Activated CD8-positive, alpha-beta T cell treated with anti-CD3 and anti-CD28 coated beads, Interleukin-2, amount 10 ng/mL, durations not matched to agents 7 days and 5 days (primary cell): ENCODE measurements at places on chromosomes 6 and 20.

DNA sequence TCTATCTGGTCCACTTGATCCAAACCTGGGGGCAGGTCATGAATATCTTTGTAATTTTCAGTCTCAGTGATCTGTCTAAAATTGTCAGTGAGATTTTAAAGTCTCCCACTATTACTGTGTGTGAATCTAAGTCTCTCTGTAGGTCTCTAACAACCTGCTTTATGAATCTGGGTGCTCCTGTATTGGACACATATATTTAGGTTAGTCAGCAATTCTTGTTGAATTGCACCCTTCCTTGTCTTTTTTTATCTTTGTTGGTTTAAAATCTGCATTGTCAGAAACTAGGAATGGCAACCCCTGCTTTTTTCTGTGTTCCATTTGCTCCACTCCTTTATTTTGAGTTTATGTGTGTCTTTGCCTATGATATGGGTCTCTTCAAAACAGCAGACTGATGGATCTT lies 140.7 kb downstream of the ASCC3 start:
- no peak for DNase-seq

DNA sequence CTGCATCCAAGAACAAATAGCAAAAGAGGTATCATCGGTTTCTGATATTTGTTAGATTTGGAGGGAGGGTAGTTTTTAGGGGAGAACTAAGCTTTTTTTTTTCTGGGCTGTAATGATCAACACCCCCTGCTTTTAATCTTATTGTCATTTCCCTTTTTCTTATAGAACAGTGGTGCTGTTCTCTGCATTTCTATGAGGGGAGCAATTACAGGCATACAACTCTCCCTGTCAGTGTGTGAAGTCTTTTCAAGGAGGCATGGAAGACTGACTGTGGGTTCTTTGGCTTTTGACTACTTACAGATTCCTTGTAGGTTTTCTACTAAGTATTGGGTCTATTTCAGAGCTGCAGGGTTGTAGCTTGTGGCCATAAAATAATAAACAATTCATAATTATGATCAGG lies 632.3 kb downstream of the TFAP2B start:
- no peak for DNase-seq

- peak; percentile 56 for DNase-seq
Observed at GRCh38 chr6:40328386-40328985, 258.7 kb downstream of the LRFN2 start.

DNA sequence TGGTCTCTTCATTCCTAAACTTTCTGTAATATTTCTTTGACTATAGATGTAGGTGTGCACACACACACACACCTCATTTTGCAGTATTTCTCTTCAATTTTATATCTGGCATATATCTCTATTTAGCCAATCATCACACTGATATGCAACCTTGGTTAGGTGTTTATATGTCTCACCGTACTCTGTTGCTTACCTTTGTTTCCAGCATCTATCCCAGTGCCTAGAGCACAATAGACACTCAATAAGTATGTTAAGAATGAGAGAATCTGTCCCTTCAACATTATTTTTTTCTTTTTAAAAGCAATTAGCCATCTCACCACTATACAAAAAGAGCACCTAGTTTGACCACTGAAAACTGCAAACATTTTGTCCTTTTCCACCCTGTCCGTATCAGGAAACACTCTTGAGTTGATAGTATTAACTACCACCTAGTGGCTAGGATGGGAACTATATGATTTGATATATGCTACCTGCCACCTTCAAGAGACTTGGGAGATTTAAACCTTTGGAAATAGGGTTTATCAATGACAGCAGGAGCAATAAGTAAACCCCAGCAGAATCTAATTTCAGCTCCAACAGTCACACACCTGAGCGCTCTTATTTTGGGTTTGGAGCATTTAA lies 48.7 kb upstream of the RSPO3 start:
- DNase-seq, result no peak

GRCh38 chr6:64589961-64590360 lies 954.4 kb downstream of the PHF3 start:
- no peak for DNase-seq

- DNase-seq, result no peak
Observed at GRCh38 chr6:134535831-134536230, 217.9 kb upstream of the SGK1 start.

- DNase-seq, result no peak
Observed at GRCh38 chr6:80969439-80969838, 783.0 kb downstream of the TENT5A start.

DNA sequence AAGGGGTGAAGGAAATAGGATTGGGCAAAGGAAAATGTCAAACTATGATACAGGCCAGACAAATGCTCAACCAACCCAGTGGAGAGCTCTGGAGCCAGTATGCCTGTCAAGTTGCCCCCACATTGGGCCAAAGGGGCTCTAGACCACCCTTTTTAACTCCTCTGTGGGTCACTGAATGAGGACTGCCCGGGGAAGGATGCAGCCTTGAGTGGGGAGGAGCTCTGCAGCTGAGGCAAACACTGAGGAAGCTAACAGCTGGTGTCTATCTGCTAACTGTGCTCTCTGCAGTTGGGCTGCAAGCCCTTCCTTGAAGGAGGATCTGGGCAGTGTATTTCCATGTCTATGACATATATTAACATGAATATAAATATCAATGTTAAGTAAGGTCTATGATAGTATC lies 98.4 kb upstream of the PRSS16 start:
- no peak for DNase-seq

- DNase-seq, result no peak
Observed at GRCh38 chr6:127637830-127638409, 60.9 kb downstream of the C6orf58 start.

- no peak for DNase-seq
Observed at GRCh38 chr6:143223895-143224294, 163.2 kb downstream of the AIG1 start.

- no peak for DNase-seq
Observed at GRCh38 chr6:11701573-11701972, 77.0 kb downstream of the ADTRP start.

DNA sequence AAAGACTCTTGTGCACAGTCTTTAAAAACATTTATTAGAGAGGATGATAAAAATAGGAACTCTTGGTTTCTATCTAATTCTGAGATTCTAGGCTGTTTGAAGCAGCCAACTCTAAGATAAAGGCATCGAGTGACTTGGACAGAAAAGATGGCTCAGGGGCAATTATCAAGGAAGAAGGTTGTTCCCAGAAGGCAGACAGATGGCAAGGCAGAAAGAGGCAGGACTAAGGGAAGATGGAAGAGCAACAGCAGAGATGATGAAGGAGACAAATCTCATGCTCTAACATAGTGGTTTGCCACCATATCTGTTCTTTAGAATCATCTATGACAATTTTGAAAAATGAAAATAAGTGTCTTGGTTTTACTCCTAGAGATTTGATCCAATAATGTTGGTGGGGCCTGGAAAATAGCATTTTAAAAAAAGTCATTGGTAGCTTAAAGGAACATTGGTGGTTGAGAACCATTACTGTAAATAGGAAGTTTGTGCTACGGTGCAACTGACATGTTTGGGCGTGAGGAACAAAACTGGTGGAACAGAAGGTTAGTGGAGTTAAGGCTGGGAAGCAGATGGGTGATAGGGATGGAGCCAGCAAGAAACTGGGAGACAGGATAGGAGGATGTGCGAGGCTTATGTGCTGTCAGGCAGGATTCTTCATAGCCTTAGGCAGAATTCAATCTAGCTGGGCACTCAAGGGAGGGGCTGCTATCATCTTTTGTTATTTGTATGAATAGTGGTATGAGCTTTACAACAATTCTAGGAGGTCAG lies 751.1 kb downstream of the DHX35 start:
- DNase-seq, result no peak

DNA sequence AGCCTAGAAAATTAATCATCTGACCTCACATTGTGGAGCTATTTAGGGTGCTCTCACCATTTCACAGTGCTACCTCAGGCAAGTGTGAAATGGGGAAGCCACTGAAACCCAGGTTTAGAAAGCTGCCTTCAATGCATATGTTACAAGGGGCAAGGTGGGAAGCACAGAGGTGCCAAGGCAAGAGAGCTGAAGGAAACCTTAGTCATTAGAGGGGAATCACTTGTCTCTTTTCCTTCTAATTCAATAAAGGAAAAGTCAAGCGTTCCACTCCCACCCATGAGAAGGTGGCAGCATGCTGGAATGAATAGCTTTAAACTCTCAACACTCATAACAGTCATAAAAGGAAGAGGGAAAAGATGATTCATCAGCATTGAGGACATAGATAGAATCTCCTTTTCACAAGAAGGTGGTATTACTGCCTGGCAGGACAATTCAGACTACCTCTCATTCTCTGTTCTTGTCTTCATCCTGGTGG lies 251.9 kb upstream of the IRAK1BP1 start:
- no peak for DNase-seq

DNA sequence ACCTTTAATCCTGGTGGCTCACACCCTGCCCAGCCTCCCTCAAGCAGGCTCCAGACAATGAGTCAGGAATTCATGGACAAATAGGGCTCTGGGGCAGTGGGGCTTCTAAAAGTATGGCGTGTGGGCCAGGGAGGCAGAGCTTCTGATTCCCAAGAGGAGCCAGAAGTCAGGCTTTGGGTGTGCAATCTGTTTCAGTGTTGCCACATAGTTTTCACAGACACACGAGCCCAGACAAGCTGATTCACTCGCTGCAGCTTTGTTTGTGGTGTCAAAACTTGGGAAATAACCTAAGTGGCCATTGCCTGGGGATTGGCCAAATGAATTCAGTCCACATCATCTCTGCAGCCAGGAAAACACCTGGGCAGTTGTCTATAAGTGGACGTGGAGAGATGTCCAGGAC lies 9.2 kb downstream of the PEDS1 start:
- DNase-seq, result no peak

DNA sequence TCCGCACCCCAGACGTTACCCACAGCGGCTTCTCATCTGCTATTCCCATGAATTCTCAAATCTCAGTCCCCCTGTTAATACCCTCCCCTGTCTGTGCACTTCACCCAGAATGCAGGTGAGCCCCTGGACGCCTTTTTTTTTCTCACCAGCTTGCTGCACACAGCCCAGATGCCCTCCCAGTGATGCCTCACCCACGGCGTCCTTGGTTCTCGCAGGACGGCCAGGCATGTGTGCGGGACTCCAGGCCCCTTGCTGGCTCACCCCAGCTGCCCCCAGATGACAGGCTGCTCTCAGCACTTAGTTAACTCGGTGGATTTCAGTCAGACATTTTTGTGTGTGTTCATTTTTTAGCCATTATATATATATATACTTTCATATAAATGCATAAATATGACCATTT lies 25.4 kb upstream of the PI16 start:
- no peak for DNase-seq

GRCh38 chr6:156762547-156762946 lies 14.6 kb upstream of the ARID1B start:
- DNase-seq, result no peak

DNA sequence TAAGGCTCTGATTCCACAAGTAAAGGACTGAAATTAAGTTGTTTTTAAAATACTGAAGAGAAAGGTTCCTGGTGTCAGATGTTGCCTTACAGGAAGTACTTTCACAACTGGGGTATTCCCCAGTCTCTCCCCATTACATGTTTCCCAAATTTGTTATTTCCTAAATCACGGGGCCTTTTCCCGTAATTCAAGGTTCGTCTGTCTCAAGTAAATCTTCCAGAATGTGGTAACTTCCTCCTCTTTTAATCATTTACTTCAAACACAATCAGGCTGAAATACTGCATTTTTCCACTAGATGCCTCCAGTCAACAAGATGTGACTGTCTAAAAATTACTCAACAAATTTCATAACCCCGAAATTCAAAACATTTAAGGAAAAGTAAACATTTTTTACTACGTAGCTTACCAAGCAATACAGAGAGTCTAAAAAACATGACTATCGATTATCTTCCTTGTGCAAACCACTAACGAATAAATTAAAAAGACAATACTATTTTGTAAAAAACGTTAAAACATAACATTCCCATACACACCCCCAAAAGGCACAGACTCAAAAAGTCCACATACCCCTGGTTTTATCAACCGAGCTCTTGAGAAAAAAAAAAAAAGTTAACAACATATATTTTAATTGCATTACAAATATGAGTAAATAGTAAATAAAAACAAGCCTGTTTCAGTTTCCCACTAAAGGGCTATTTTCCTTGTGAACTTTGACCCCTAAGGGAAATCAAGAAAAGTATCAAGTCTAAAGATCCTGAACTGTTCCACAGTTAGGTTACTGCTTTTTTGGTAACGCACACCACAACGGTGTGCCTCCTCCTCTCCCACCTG lies 1.7 kb downstream of the SOD2 start:
- DNase-seq, result peak; percentile 46

- no peak for DNase-seq
Observed at GRCh38 chr6:80605165-80605989, 498.9 kb downstream of the BCKDHB start.

DNA sequence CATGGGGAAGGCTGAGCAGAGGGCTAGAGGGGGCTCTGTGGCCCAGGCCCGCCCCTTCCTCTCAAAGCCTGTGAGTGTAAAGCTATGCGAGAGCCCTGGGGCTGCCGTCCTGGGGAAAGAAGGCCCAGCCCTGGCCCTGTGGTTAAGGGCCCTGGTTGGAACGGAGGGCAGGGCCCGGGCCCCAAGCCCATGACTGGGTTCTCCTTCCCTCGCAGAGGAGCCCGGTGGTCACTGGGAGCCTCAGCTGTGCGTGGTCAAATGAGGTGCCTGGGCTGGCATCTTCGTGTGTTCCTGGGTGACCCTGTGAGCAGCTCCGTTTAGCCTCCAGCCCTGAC lies 56.0 kb downstream of the SMOC2 start:
- no peak for DNase-seq

DNA sequence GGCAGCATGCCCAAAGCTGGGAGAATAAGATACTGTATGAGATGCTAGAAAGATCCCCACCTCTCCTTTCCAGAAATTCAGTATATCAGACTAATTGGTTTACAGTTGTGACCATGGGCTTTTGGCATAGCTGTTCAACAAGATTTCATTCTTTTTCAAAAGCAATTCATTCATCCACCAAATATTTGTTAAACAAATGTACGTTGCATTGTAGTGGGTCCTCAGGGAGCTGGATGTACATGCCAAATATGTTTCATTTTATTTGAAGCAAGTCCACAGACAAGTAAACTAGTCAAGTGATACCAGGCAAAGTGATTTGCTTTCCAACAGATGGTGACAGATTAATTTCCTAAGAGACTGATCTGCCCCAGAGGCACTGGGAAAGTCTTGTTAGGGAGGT lies 85.8 kb upstream of the ESR1 start:
- DNase-seq, result no peak

DNA sequence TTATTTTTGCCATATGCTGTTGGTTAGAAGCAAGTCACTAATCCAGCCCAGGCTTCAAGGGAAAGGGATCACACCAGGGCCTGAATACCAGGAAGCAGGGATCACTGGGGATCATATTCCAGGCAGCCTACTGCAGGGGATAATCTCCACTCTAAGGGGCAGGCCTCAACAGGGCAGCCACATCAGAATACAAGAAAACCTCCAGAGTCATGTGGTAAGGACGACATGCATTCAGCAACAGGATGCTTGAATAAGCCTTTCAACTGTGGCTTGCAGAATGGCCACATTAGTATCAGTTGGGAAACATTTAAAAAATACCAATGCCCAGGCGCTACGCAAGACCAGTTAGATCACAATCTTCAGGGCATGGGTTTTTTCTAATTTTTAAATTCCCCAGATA lies 109.1 kb downstream of the LY86 start:
- DNase-seq, result peak; percentile 47

DNA sequence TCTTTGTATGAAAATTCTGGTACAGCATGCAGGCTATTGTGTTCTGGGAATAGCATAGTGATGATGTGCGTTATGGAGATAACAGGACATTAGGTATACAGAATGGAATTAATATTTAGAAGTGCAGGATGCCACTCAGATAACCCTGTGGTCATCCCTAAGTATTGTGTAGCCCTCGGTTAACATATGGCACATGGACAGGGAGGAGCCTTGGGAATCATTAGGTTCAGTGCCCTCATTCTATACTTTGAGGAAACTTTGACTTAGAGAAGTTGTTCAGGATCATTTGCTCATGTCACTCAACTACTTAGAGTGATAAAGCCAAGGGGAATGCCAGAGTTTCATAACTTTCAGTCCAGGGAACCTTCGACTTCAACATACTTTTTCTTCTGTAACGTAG lies 185.9 kb downstream of the UST start:
- no peak for DNase-seq
